ENCODE measurements at places on chromosomes 2 and 18. TPM values are rescaled to one million over a fixed set of nuclear protein-coding genes. Genes with fewer than 3 reads are reported as not detected.

WDPCP gene
- 12.9 TPM for total RNA-seq

DNA sequence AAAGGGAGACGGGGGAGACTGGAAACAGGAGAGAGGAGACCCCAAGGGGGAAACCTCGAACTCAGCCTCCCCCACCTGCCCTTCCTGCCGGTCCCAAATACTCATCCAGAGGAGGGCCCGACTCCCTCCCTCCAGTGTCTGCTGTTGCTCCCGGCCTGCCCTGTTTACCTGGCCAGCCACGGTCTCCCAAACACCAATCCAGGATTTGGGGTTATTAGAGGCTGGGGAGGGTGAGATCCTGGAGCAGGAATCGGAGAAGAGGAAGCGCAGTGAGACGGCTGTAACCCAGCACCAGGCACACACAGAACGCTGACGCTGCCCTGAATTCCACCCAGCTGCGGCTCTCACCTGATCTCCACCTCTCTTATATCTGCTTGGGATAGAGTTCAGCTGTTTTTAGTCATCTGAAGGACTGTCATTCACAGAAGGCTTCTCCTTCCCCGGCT, 213.0 kb downstream of the TNS1 start:
- peak overlapping the region; percentile 19 for H3K27ac ChIP-seq
- no peak for DNase-seq
- no peaks in the 10 kb centered on the region for H3K36me3 ChIP-seq
- peak overlapping the region; percentile 83 for H3K4me3 ChIP-seq
- H3K4me1 ChIP-seq, result peaks cover 22% of the 10 kb centered on the region
- no peaks in the 10 kb centered on the region for H3K27me3 ChIP-seq

GRCh38 chr2:62547854-62548253, 41.9 kb upstream of the TMEM17 start:
- peaks cover 4% of the 10 kb centered on the region for H3K27me3 ChIP-seq
- H3K4me1 ChIP-seq, result no peaks in the 10 kb centered on the region
- DNase-seq, result no peak
- no peak overlapping the region for H3K4me3 ChIP-seq
- H3K36me3 ChIP-seq, result no peaks in the 10 kb centered on the region

DNA sequence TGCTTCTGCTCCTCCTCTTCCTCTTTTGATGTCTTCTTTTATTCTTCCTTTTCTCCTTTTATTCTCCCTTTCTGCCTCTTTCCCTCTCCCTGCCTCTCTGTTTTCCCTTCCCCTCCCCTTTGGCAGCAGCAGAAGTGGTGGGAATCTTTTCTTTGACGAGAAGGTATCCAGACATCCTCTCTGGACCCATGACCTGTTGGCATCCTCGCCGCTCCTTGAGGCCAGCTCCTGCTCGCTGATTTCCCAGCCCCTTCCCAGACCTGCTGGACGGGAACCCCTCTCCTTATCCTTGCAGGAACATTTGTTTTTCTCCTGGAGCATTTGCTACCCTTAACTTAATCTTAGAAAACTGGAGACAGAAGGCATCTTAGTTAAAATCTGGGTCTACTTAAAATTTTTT, 130.5 kb downstream of the LPIN1 start:
- H3K27me3 ChIP-seq, result no peaks in the 10 kb centered on the region
- no peak for DNase-seq
- H3K4me3 ChIP-seq, result no peak overlapping the region
- peaks cover 13% of the 10 kb centered on the region for H3K4me1 ChIP-seq
